AG09309 (cell line): ENCODE measurements at places on chromosomes 3 and 15.

DNA sequence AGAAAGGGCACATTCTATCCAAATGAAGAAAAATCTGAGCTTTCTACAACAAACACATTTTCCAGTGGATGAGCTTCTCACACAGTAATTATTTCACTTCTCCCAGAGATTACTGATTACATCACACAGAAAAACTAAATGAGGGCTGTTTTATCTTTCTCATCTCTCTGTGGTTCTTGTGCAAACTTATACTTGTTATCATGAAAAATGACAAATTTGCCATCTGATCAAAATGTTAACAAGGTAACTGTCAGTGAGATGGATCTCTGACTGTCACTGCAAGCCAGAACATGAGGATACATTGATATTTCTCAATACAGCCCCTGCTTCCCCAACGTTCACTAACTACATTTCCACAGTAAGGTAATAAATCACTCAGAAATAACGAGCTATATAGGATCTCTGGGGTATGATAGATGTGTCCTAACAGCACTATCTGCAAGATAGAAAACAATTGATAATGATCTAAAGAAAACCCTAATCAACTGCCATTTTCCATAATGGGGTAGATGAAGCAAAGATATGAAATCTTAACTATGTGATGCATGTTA, 829.3 kb upstream of the CFAP20DC start:
- no peak for DNase-seq

DNA sequence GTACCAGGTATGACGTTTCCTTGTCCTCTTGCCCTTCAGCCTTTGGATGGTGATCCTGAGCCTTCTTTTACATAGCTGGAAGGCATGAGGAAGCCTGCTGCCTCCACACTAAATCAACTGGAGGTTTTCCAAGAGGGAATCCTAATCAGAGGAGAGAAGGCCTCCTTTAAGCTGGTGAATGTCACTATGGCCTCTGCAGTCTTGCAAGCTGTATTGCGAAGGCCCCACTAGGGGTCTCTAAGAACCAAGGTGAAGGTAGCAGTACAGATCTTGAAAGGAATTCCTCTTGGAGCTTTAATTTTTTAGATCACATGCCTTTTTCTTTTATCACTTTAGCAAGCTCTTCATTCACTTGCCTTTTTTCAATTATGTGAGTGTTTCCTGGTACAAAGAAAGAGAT, 119.2 kb downstream of the GHSR start:
- DNase-seq = no peak

- peak; percentile 16 for DNase-seq
Observed at GRCh38 chr15:90519688-90520087, 10.0 kb upstream of the CRTC3 start.

DNA sequence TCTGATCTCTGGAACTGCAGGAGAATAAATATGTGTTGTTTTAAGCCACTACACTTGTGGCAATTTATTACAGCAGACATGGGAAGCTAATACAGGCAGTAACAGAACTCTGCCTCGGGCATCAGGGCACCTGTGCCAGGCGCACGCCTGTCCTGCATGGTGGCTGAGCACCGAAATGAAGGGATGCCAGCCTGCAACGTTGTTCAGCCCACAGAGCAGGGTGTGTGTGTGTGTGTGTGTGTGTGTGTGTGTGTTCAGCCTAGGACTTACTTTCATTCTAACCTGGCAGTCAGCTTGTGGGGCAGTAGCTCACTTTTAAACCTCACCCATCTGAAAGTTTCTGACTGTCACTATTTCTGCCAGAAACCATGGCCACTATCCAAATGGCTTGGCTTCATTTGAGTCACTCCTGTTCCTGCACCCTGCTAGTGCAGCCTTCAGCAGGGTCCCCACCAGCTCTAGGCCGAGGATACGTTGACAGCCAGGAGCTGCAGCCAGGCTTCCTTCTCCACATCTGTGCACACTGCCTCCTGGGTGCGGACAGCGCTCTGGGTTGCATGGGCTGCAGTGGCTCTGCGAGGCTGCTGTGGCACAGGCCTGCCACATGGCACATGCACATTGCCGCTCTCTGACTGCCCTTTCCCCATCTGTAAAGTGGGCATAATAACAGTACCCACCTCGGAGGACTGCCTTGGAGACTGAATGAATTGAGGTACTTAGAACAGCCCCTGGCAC, 4.5 kb downstream of the UROC1 start:
- DNase-seq = no peak

- peak; percentile 61 for DNase-seq
Observed at GRCh38 chr3:63791974-63792373, 27.1 kb upstream of the C3orf49 start.

DNA sequence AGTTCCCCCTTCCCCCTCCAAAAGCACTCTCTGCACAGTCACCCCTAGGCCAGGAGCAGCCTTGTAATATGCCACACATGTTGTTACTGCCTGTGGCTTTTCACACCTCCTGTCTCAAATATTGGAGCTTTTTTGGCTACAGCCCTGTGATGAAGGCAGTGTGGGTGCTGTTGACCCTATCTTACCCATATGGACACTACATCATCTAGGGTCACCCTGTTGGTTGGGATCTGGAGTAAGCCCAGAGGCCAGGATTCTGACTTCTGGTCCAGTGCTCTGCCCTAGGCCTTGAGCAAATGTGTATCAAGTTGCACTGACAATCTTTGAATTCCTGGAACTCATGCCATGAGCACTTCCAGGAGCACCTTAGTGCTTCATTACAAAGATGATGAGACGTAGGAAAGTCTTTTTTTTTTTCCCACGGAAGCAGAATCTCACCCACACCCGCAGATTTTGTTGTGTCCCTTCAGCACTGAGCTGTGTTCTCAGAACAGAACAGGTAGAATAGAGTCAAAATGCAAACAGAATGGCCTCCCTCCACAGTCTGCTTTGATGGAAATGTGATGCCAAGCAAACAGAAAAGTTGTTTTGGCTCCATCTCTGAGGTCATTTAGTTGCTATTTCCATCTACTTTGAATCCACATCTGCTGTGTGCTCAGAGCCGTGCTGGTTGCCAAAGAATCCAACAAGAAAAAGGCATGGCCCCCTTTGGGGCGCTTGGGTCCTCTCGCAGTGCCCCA, 49.6 kb downstream of the SMAD3 start:
- DNase-seq = no peak

DNA sequence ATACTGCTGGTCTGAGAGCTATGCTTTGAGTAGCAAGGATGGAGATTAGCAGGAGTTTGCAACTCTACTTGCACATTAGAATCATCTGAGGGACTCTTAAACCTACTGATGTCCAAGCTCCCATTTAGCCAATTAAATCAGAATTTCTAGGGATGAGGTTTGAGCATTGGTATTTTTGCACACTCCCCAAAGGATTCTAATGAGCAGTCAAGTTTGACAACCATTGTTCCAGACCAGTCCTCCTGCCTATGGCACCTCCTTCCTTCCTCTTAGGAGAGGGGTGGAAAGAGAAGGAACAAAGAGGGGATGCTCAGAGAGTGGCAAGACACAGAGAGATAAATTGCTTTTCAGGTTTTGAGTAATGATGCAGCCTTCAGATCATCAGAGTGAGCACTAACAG, 275.5 kb upstream of the ROPN1 start:
- DNase-seq = no peak

DNA sequence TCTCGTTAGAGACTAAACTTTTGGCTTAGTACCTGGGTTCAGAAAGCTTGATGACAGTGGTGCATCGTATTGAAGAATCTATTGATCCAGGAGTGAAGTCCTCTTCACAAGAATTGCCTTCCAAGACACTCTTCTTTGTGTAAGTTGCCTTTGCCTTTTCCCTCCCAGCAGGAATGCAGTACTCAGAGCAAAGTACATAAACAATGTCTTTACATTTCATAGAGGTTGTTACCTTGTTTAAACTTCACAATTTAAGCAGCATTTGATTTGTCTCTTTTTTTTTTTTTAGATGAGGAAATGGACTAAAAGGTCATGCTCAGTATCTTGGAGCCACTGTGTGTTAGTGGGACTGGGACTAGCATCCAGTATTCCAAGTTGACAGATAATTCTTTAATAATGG, 9.9 kb downstream of the RAB7A start:
- no peak for DNase-seq

GRCh38 chr3:151398895-151399294, 14.3 kb upstream of the P2RY12 start:
- no peak for DNase-seq

DNA sequence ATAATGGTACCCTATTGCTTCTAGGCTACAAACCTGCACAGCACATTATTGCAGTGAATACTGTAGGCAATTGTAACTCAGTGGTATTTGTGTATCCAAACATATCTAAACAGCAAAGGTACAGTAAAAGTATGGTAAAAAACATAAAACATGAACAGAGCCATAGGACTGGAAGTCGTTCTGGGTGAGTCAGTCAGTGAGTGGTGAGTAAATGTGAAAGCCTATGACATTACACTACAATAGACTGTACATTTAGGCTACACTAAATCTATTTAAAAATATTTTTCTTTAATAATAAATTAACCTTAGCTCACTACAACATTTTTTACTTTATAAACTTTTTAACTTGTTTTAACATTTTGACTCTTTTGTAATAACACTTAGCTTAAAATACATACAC, 21.3 kb downstream of the RAB6B start:
- DNase-seq = no peak

GRCh38 chr15:28098766-28099554, at the start of gene OCA2:
Gene OCA2, minus strand, starts transcription at chr15:28099315. Its CDS starts 17,441 bp downstream, at chr15:28081874.
- no peak for DNase-seq

- DNase-seq = peak; percentile 20
Observed at GRCh38 chr15:77180757-77181156, 109.8 kb upstream of the TSPAN3 start.

GRCh38 chr3:11567516-11568467, 75.9 kb downstream of the VGLL4 start:
- DNase-seq = no peak

GRCh38 chr3:60841355-60841754, 409.9 kb downstream of the FHIT start:
- peak; percentile 16 for DNase-seq

DNA sequence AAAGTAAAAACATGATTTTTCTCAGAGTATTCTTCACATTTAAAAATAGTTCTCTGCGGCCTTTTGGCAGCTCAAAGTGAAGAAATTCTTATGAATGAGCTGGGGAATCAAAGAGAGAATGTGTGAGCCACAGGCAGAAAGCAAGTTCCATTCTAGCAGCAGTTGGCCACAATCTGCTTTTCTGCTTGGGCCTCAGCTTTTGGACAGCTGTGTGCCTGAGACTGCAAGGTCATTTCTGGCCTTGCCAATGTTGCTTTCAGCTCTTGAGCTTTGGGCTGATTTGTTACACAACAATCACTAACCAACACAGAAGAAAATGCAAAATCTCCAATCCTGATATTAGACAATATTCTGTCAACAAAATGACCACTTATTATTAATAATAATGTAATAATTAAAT, 14.4 kb upstream of the TM4SF4 start:
- DNase-seq = no peak

GRCh38 chr15:51970132-51970817, 1.3 kb downstream of the LEO1 start:
- no peak for DNase-seq

DNA sequence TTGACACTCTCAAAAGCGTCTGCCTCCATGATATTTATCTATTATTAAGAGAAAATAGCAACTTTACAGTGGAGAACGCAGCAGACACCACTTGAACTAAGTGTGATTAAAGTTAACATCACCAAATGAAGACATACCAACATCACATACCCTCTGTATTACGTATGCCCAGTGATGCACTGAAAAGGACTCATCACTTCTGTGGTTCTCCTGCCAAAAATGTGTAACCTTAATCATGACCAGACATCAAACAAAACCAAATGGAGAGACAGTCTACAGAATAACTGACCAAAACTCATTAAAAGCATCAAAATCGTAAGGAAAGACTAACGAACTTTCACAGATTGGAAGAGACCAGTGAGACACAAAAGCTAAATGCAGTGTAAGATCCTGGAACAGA, 103.2 kb downstream of the PPP2R3A start:
- peak; percentile 57 for DNase-seq

GRCh38 chr15:38378161-38378560, 75.8 kb upstream of the FAM98B start:
- DNase-seq = no peak

GRCh38 chr15:60945196-60945595, 283.9 kb downstream of the RORA start:
- DNase-seq = no peak

DNA sequence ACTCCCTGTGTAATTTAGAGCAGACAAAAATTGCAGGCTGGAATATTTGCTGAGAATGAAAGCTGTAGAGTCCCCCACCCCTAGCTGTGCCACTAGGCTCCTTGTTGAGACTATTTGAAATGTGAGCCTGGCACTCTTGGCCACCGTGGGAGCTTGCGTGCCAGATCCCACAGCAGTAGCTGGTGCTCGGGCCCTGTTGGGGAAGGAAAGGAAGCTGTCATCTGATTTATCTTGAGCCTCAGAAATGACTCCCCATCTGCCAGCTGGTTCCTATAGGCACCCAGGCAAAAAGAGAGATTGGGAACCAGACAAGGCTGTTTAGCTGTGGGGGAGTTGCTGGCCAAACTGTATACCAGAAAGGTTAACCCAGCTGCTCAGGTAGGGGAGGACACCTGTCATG, 23.4 kb upstream of the CLEC3B start:
- no peak for DNase-seq

- no peak for DNase-seq
Observed at GRCh38 chr3:195587824-195588223, 4.1 kb upstream of the APOD start.

GRCh38 chr3:19960696-19961095, 13.8 kb downstream of the RAB5A start:
- DNase-seq = no peak

DNA sequence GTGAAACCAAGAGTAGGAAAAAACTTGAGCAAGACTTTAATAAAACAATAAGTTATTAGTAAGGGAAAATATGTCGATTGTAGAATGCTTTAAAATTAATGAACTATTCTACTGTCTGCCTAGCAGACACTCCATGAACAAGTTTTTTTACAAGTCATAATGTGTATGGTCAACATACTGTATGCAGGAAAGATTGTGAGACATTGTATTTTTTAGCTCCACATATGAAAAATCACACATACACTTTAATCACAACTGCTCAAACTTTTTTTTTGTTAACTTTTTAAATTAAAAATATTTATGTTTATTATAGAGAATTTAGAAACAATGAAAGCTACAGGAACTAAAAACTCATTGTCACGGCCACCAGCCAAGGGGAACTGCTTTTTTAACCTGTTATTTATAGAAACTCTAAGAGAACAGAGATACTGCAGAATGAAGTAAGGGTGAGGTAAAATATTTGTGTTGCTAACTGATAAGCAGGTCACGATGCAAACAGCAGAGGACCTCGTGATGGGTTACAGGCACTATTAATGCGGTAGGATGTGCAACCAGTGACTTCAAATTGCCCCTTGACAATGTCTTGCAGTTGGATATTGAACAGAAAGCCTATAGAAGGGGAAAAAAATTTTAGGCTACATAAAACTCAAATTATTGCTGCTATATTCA, 53.0 kb downstream of the THSD4 start:
- DNase-seq = no peak

- no peak for DNase-seq
Observed at GRCh38 chr3:155753038-155753639, 8.3 kb upstream of the PLCH1 start.

GRCh38 chr3:138692152-138692551, 83.6 kb downstream of the FAIM start:
- no peak for DNase-seq

- DNase-seq = no peak
Observed at GRCh38 chr15:66845266-66845785, 143.3 kb downstream of the SMAD6 start.
